ENCODE measurements at places on chromosomes 5 and 9.

DNA sequence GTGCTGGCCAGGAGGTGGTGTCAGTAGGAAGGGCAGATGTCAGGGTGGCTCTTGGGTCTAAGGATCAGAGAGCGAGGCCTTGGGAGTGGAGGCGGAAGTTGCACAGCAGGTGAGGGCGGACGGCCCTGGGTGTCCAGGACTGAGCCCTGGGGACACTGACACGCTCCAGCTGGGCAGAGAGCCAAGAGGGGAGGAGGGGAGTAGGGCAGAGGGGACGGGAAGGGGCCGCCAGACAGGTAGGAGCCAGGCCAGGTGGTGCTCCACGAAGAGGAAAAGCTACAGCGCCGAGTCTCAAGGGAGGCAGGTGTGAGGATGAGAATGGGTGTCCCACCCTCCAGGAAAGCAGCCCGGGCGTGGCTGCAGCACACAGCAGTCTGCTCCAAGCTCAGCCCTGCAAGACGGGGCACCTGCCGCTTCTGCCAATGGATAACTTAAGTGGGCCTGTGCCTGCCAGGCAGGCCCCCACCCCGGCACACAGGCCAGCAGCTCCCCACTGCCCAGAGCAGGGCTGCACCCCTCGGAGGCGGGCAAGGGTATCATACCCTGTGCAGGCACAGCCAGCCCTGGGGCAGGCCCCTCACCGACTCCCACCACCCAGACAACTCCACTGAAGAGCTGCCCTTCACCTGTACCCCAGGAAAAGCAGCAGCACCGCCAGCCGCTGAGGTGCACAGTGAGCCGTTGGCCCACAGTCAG, 4.9 kb downstream of the TPRN start:
- no peak for DNase-seq

DNA sequence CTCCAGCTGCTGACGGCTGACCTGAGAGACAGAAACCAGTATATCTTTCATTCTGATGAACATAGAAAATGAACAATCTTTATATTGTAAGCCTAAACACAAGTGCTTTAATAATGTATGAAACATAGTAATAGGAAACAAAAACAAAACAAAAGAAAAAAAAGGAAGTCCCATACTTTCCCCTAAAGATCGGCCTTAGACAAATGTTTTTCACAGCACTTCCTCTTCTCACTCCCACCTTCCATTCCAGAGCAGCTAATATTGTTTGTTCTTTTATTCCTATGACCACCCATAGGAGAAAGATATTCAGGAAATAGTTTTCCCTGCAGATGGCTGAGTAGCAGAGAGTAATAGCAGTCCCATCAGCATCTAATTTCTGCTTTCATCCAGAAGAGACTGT, 194.4 kb upstream of the SLC27A6 start:
- DNase-seq = no peak

DNA sequence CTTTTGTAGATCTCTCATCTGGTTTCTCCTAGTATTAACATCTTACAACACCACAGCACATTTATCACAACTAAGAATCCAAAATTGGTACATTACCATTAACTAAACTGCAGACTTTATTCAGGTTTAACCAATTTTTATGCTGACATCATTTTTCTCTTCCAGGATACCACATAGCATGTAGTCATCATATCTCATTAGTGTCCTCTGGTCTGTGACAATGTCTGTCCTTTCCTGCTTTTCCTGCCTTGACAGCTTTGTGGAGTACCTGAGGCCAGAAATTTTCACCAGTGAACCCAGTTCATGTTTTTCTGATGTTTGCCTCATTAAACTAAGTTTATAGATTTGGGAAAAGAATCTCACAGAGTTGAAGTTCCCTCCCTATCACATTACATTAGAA, 294.7 kb upstream of the TNC start:
- DNase-seq = no peak

- DNase-seq = no peak
Measured at GRCh38 chr9:117375956-117376355, 38.9 kb downstream of the ASTN2 start.

DNA sequence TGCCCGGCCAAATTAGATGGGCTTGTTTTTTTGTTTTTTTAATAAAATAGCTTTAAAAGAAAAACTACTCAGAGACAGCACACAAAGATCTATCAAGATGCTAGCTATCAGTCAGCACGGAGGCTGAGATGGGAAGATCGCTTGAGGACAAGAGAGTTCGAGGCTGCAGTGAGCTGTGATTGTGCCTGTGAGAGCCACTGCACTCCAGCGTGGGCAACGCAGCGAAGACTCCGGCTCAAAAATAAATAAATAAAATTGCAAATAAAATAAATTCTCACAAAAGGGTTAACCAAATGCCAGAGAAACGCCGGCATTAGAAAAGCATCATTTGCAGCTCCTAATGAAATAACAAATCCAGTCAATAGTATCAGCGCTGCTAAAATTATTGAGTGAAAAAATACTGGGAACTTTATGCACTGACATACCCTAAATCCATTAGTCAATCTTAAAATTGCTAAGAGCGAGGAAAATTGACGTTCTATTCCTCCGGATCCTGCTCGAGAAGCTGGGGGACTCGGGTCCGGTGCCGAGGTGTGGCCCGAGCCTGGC, 681 bp downstream of the CPLANE1 start:
- no peak for DNase-seq

All from sciatic nerve (tissue), 2 donors.